ENCODE measurements at places on chromosomes 2 and 18.

DNA sequence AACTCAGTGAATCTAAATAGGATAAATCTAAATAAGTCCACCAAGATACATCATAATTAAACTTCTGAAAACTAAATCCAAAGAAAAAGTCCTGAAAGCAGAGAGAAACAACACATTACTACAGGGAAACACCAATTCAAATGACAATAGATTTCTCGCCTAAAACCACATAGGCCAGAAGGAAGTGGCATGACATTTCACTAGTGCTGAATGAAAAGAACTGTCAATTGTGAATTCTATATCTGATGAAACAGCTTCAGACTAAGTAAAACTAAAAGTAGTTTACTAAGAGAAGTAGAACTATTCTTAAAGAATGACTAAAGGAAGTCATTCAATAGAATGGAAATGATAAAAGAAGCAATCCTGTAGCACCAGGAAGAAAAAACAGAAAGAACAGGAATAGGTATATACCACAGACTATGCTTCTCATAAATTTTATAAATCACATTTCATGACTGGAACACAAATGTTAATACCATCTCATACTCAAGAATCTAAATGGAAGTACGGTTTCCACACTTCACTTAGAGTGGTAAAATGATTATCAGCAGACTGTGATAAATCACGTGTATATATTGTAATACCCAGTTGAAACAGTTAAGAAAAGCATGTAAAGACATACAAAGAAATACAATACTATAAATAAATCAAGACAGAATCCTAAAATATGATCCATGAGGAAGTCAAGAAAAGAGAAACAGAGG is 46.4 kb downstream of the ASXL2 start:
- no peak for DNase-seq

- DNase-seq, result no peak
Observed at GRCh38 chr18:48689548-48689947, 150.7 kb downstream of the CTIF start.

- no peak for DNase-seq
Observed at GRCh38 chr18:3447068-3447894, 2.7 kb upstream of the TGIF1 start.

DNA sequence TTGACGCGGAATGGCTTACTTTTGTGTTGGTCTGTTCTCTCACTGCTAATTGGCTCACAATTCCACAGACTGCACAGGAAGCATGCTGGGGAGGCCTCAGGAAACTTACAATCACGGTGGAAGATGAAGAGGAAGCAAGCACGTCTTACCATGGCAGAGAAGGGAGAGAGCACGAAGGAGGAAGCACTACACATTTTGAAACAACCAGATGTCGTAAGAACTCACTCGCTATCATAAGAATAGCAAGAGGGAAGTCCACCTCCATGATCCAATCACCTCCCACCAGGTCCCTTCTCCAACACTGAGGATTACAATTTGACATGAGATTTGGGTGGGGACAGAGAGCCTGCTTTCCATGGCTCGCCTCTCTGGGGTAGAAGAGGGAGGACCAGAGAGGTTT is 106.2 kb downstream of the KCNF1 start:
- no peak for DNase-seq

DNA sequence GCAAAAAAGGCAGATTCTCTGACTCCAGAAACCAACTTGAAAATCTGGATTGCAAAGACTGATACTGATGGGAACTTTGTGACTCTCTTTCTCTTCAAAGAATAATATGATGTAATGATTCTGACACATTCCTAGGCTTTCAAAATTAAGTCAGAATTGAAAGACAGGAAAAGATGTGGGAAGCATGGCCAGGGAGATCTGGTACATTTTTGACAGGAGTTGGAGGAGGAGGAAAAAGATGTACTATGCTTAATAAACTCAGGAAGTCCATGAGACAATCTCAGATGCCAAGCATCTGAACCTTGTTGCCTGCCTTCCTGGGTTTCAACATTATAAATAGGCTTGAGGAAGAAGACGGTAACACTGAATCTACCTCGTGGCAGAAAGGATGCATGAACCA is 34.2 kb downstream of the KLF7 start:
- no peak for DNase-seq

GRCh38 chr18:62107881-62108280 is 79.0 kb downstream of the PIGN start:
- DNase-seq, result no peak

- DNase-seq, result no peak
Observed at GRCh38 chr18:3408107-3408506, 41.9 kb upstream of the TGIF1 start.

DNA sequence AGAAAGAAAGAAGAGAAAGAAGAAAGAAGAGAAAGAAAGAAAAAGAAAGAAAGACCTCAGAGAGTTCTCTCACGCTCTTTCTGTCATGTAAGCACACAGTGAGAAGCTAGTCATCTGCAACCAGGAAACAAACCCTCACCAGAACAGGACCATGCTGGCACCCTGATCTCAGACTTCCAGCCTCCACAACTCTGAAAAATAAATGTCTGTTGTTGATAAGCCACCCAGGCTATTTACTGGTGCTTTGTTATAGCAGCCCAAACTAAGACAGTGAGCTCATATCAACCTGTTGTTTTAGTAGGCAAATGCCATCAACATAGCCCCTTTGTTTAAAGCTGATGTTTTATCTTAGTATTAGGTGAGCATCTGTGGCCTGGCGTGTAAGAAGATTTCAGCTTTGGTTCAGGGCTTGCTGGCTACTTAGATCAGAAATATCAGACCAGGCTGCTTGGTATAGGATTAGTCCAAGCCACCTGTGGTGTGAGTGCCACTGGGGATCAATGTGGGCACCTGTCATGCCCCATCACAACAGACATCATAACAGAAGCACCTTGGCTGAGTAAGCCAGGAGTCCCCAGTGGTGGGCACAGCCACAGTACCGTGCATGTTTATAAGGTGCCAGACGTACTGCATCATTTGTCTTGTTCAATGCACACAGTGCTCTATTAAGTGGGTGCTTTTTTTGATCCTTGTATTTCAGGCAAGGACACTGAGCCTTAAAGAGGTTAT is 94.4 kb downstream of the LBH start:
- DNase-seq, result no peak

DNA sequence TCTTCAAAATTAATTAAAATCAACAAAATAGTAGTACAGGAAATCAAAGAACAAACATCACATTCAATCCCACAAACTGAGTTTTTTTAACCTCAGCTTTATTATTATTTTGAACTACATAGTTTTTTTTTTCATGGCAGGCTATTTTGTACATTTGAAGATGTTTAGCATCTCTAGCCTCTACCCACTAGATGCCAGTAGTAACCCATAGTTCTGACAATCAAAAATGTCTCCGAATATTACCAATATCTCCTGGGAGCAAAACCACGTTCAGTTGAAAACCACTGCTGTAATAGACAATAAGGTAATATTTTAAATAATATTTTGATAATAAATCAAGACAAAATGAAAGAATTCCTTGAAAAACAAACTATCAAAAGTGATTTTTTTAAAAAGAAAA is 702.6 kb upstream of the LRRTM1 start:
- DNase-seq, result no peak

DNA sequence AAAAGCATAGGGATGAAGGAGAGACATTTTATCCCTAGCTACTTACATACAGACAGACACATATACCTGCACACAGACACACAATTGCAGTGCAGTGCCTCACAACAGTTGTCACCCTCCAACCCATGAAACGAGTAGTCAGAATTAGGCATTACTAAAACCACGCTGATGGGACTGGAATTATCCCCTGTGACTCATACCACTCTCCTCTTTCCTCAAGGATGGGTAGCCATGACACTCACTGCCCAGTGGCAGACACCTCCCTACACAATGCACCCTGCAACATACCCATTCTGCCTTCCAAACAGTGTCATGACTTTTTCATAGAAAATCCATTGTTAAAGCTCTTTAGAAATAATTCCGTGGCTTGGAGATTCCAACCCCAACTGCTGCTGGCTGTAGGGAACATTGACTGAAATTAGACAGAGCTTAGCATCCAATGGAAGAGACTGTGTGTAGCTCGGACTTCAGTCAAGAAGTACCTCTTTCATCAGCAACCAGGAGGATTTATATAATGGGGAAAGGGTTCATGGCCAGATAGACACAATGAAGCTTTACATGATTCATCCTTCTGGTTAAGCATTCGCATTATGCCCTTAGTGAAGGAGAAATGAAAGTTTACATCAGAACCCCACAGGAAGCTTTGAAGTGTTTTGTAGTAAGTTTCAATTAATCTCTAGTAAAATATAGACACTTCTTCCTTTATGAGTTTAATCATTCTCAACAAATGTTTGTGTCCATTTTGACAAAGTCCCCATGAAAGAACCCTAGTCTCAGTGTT is 155.2 kb downstream of the FBXO15 start:
- no peak for DNase-seq

DNA sequence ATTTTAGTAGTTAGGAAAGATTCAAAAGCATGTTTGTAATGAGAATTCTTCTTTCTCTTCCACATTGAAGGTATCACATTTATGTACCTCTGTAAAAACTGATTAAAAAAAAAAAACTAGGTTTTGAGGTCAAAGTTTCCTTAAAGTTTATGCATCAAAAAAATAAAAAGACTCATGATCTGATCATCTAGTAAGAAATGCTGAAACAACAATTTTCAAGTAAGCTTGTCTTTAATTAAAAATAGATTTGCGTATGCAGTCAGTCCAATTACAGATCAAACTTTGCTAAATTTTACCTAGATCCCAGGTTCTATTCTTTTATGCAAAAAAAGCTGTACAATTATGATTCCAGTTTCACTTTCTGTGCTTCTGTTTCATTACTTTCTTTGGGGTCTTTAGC is 409.0 kb downstream of the XIRP2 start:
- no peak for DNase-seq
